ACHN (cell line): ENCODE measurements at places on chromosomes 6 and 20.

- DNase-seq, result no peak
These were observed 11.5 kb upstream of the SCP2D1 start for GRCh38 chr20:18802012-18802634.

GRCh38 chr6:144478483-144478882 lies 193.3 kb downstream of the UTRN start:
- DNase-seq, result no peak

- no peak for DNase-seq
These were observed 1813.6 kb upstream of the DEFB115 start for GRCh38 chr20:29443819-29444218.

DNA sequence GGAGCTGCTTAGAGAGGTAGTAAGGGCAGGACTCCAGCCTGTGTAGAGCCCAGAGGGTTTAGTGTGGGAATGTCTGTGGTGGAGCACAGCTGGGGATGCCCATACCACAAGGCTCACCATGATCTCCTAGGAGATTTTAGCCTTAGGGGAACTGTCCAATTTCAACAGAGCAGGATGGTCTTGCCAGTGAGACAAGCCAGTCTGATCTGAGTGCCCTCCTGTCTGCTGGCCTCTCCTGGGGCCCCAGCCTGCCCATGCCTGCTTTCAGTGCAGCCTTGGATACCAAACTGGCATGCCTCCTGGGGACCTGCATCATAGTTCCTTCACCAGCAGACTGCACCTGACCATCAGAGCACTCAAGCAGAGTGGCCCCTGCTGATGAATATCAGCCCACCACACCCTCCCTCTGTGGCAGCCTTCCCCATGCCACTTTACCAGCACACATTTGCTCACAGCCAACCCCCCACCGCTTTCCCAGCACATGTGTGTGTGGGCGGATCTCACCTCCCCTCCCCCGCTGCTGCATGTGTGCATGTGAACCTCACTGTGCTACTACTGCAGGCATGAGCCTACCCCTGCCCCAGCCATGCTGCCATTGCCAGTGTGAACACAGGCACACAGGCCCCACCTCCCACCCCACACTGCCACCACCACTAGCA lies 7.9 kb upstream of the TREM1 start:
- no peak for DNase-seq

GRCh38 chr6:33950891-33951889 lies 147.4 kb upstream of the MLN start:
- no peak for DNase-seq

- DNase-seq, result no peak
These were observed 63.7 kb downstream of the ATXN1 start for GRCh38 chr6:16697437-16698161.
